ENCODE measurements at places on chromosomes 3 and 15. TPM values are rescaled to one million over a fixed set of nuclear protein-coding genes. Genes with fewer than 3 reads are reported as not detected.
A peak's percentile ranks its signal among the peaks of the same experiment; 100 is the strongest.

GRCh38 chr3:182682263-182683241 is 110.8 kb upstream of the ATP11B start:
- no peak for DNase-seq

- peak; percentile 29 for DNase-seq
Measured at GRCh38 chr3:113231391-113231790, 20.0 kb downstream of the BOC start.

The BFSP2 gene
- total RNA-seq: not detected

DNA sequence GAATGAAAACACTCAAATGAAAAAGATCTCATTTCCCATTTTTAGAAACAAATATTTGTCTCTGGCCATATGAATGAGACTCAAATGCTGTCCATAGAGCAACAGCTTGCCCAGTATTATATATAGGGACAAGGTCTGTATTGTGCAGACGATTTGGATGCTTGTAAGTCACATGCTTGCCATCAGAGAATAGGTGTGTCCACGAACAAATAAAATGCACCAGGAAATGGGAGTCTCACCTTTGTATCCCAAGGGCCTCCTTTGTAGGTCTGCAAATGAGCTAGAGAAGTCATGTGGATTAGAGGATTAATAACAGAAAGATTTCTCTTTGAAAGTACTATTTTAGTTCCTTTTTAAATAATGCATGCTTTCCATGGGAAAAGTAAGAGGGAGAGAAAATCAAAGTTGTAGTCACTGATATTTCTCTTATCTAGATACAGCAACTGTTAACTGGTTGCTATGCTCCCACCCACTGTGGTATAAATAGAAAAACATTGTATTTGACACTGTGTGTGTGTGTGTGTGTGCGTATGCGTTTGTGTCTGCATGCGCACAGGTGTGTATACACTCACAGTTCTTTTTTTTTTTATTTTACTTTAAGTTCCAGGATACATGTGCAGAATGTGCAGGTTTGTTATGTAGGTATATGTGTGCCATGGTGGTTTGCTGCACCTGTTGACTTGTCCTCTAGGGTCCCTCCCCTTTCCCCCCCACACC is 383.4 kb upstream of the ARRDC4 start:
- no peak for DNase-seq

DNA sequence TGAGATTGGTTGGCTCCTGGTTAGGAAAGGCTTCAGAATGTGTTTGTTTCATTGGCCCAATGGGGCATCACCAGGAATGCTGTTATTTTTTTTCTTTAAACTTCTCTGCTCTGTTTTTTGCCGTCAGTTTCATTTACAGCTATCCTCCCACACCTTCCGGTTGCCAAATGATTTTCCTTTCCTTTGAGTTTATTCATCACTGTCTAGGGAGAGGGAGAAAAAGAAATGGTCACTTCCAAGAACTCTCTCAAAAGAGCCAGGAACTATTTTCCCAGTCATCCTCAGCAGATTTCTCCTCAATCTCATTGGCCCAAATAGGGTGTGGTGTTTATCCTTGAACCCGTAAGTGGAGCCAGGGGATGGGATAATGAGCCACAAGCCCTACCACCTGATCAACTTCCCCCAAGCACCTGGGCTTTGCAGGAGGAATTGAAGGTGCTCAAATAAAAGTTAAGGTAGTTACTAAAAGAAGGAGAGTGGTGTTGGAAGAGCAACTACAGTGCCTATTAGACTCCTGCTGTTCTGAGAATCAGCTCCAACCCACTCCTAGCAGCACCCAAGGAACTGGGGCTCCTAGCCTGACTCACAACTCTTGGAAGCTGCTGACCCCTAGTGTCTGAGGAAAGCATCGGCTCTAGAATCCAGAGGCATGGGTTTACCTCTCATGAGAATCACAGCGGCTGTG is 183.8 kb upstream of the IL12A start:
- peak; percentile 93 for DNase-seq

DNA sequence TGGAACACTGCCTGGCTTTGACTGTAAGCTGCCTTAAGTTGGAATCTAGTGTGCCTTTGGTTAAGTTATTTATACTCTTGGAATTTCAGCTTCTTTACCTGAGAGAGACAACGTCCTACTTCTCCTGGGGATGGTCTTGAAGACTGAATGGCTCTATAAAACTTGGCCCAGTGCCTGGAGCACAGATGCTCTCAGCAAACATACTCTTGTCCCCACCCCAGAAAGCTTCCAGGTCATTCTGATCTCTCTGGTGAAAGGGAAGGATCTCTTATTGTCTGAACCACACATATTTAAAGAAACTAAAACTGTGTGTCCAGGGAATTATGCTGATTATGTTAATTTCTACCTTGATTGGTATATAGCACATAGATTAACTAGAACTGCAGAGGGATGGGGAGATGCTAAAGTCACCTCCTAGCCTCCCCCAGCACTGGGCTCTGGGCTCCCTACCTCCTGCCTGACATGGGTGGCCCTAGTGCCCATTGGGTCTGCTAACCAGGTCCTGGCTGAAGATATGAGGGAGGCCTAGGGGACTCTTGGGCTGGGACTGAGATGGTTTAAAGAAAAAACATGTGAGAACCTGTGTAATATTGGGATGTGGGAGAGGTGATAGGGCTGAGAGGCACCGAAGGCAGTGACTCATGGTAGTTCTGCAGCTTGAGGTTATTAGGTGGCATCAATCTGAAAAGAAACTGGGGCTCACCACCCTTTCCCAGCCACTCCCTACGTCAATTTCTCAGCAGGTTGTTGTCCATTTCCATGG is 171.0 kb downstream of the RPLP1 start:
- peak; percentile 5 for DNase-seq

Measured in MCF 10A (cell line).